Spleen (tissue), 13 donors: ENCODE measurements at places on chromosomes 2 and 18. TPM values are rescaled to one million over a fixed set of nuclear protein-coding genes. Genes with fewer than 3 reads are reported as not detected.

EVA1A gene
- 29.3 TPM for total RNA-seq

BCL11A gene
- total RNA-seq: 118 TPM

IL1F10 gene
- not detected for total RNA-seq

GALNT3 gene
- total RNA-seq: 58.1 TPM

TOGARAM2 gene
- 14.3 TPM for total RNA-seq

MC2R gene
- not detected for total RNA-seq

GNAL gene
- total RNA-seq: 2.7 TPM

HOXD13 gene
- not detected for total RNA-seq

MLPH gene
- 0.70 TPM for total RNA-seq

ASB18 gene
- not detected for total RNA-seq

C2orf81 gene
- total RNA-seq: 2.7 TPM

NT5DC4 gene
- 2.5 TPM for total RNA-seq

PTCD3 gene
- total RNA-seq: 122 TPM

HOXD1 gene
- total RNA-seq: 1.4 TPM

ANKRD30B gene
- not detected for total RNA-seq

ACMSD gene
- not detected for total RNA-seq

PPM1B gene
- 56.6 TPM for total RNA-seq

VIT gene
- not detected for total RNA-seq

- no peak for DNase-seq
- peaks cover 19% of the 10 kb centered on the region for H3K4me1 ChIP-seq
- H3K27me3 ChIP-seq: no peaks in the 10 kb centered on the region
- H3K36me3 ChIP-seq: no peaks in the 10 kb centered on the region
- H3K4me3 ChIP-seq: no peak overlapping the region
Measured at GRCh38 chr2:75563591-75563990, 2.9 kb upstream of the EVA1A start.

GRCh38 chr2:138276339-138276738, 225.2 kb upstream of the SPOPL start:
- no peak overlapping the region for H3K4me3 ChIP-seq
- no peaks in the 10 kb centered on the region for H3K36me3 ChIP-seq
- H3K27me3 ChIP-seq: no peaks in the 10 kb centered on the region
- H3K4me1 ChIP-seq: no peaks in the 10 kb centered on the region
- DNase-seq: no peak

DNA sequence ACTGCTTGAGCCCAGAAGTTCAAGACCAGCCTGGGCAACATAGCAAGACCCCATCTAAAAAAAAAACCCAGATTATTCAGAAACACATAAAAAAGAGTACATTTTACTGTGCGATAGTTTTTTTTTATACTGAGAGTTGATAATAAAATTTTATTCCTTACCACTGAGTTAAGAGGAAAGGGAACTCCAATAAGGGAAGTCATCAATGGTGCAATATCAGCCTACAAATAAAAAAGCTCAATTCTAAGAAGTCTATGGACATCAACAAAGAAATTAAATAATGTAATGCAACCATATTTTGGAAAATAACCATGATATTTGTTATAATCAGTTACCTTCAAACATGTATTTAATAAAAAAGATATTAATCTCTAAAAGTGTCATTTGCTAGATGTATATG, 46.6 kb downstream of the PIGN start:
- no peak for DNase-seq
- no peaks in the 10 kb centered on the region for H3K27me3 ChIP-seq
- no peak overlapping the region for H3K4me3 ChIP-seq
- peaks cover 8% of the 10 kb centered on the region for H3K36me3 ChIP-seq

DNA sequence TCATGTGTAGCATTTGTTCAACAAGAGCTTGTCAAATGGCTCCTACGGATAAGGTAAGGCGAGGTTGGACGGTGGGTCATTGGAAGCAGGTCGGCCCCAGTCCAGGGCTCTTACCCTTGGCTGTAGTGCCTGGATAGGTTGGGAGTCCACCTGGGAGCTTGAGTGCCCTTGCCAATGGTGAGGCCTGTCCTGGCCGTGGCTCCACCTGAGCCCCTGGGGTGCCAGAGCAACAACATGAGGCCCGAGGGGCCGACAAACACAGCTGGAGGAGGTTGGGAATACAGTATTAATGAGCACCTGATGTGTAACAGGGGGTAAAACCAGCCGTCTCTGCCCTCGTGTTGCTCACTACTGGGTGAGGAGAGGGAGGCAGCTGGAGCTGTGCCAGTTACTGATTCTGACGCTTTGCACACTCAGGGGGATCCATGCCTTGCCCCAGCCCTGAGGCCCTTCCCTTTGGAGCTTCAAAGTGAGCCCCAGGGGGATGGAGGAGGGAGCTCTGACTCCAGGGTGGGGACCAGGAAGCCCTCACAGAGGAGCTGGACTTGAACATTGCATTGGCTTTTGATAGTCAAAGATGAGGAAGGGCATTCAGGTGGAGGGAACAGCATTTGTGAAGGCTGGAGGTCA, 87.2 kb downstream of the RHOB start:
- peak overlapping the region; percentile 61 for H3K27ac ChIP-seq
- H3K36me3 ChIP-seq: no peaks in the 10 kb centered on the region
- H3K27me3 ChIP-seq: no peaks in the 10 kb centered on the region
- no peaks in the 10 kb centered on the region for H3K4me1 ChIP-seq
- H3K4me3 ChIP-seq: no peak overlapping the region
- DNase-seq: peak; percentile 52

DNA sequence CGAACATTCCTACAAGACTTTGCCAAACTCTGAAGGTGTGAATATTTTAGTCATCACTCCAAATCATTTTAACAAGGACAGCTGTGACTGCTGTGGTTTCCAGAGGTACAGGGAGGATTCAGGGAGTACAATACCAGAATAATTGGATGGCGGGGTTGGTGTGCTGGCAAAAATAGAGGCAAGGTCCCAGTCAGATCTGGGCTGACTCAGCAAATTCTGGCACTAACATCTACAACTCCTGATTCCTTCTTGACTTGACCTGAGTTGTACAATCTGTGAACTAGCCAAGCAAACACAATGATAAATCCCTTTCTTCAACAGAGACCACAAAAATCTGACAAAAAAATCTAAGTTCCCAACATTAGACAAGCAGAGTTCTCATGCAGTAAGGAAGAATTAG, 40.4 kb downstream of the RMP24 start:
- H3K4me1 ChIP-seq: peaks cover 10% of the 10 kb centered on the region
- no peaks in the 10 kb centered on the region for H3K36me3 ChIP-seq
- no peak overlapping the region for H3K27ac ChIP-seq
- no peaks in the 10 kb centered on the region for H3K27me3 ChIP-seq
- DNase-seq: no peak
- no peak overlapping the region for H3K4me3 ChIP-seq

GRCh38 chr2:230935130-230935430, 10.0 kb upstream of the GPR55 start:
- no peaks in the 10 kb centered on the region for H3K4me1 ChIP-seq
- no peak overlapping the region for H3K27ac ChIP-seq
- H3K27me3 ChIP-seq: no peaks in the 10 kb centered on the region
- no peak overlapping the region for H3K4me3 ChIP-seq
- no peaks in the 10 kb centered on the region for H3K36me3 ChIP-seq
- DNase-seq: no peak

DNA sequence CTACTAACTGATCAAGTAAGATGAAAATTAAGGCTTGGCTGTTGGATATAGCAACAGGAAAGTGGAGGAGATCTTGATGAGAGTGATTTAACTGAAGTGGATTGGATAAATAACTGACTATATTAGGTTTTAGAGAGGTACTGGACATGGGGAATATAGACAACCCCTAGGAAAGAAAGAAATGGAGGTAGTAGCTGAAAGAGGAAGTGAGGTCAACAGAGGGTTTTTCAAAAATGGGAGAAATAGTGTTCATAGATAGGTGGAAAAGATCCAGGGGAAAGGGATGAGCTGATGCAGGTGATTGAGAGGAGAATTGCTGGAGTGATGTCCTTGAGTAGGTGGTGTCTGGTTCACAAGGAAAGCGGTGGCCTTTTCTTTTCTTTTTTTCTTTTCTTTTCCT, 69.9 kb upstream of the PSME4 start:
- DNase-seq: no peak
- peaks cover 11% of the 10 kb centered on the region for H3K4me1 ChIP-seq
- H3K27ac ChIP-seq: no peak overlapping the region
- no peaks in the 10 kb centered on the region for H3K27me3 ChIP-seq

- H3K27ac ChIP-seq: no peak overlapping the region
- peak; percentile 51 for DNase-seq
- H3K36me3 ChIP-seq: no peaks in the 10 kb centered on the region
- no peaks in the 10 kb centered on the region for H3K4me1 ChIP-seq
Measured at GRCh38 chr2:228401065-228401912, 219.8 kb upstream of the SPHKAP start.

- H3K36me3 ChIP-seq: no peaks in the 10 kb centered on the region
- no peak overlapping the region for H3K27ac ChIP-seq
Measured at GRCh38 chr2:3598197-3598910, 3.4 kb downstream of the COLEC11 start.

DNA sequence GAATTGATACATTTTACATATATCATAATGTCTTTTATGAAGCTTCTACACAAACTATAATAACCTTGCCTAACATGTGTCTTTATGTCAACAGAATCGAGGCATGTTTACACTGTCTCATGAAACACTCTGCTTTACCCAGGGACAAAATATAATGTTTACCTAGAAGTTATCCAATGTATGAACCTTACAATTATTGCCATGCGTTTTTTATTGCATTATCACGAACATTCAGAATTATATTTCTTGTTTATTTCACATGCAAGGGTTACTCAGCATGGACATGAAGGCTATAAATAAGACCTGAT, 19.8 kb downstream of the LONRF2 start:
- H3K27me3 ChIP-seq: no peaks in the 10 kb centered on the region
- H3K36me3 ChIP-seq: no peaks in the 10 kb centered on the region
- DNase-seq: no peak
- no peak overlapping the region for H3K4me3 ChIP-seq

- peaks cover 5% of the 10 kb centered on the region for H3K36me3 ChIP-seq
- H3K27ac ChIP-seq: no peak overlapping the region
- H3K4me1 ChIP-seq: peaks cover 10% of the 10 kb centered on the region
- peak; percentile 81 for DNase-seq
- H3K27me3 ChIP-seq: no peaks in the 10 kb centered on the region
Measured at GRCh38 chr2:241762933-241763369, 13.7 kb upstream of the GAL3ST2 start.

GRCh38 chr2:134217924-134218323, 35.9 kb upstream of the MGAT5 start:
- peak overlapping the region; percentile 78 for H3K27ac ChIP-seq
- DNase-seq: no peak
- H3K4me3 ChIP-seq: no peak overlapping the region
- no peaks in the 10 kb centered on the region for H3K36me3 ChIP-seq

DNA sequence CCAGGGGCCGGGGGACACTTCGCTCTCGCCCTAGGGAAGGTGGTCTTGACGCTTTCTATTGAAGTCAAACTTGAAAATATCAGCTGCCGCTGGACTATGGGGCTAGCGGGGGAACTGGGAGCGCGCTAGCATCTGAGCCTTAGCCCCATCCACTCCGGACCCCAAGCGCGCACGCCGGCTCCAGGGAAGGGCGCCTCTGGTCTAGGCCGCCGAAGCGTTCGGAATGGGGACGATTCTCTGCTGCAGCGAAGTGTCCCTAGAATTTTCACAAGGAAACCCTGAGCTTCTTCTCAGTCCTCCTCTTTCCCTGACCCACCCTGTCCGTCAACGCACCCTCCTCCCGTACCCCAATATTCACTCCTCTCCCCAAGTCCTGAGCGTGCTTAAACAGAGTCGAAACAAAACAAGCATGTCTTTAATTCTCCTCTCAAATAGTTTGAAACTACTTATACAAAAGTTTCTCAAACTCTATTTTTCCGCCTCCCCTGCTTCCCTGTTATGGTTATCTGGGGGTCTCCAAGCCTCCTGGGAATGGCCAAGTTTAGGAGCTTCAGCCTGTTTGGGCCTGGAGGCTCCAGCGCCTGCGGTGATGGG, 5.0 kb downstream of the RAX start:
- peak; percentile 41 for DNase-seq
- H3K27ac ChIP-seq: no peak overlapping the region
- no peaks in the 10 kb centered on the region for H3K36me3 ChIP-seq
- peaks cover 51% of the 10 kb centered on the region for H3K4me1 ChIP-seq

DNA sequence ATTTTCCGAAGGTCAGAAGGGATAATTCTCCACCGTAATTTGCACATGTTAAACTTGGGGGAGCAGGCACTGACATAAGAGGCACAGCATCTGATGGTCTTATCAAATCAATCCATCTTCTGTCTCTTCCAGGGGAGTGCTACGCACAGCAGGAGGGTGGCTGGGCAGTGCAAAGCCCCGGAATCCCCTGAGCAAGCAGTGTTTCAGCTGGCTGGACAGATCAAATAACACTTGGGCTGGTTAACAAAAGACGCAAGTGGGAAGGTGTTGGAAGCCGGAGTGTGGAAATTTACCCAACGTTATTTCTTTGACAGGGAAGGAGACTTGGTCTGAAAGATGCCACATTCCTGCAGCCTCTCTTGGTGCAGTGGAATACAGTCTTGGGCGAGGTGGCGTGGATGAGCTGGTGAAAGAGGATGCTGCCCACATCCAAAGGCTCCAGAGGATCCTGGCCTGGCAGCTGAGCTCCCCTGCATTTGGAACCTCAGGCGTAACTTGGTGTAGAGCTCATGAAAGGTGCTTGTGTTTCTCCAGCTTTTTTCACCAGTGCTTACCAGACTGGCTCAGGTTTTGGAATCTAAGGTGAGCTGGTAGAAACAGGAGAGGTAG, 103.0 kb downstream of the MAPK4 start:
- no peak overlapping the region for H3K4me3 ChIP-seq
- H3K36me3 ChIP-seq: no peaks in the 10 kb centered on the region
- no peak for DNase-seq
- no peaks in the 10 kb centered on the region for H3K27me3 ChIP-seq
- H3K27ac ChIP-seq: no peak overlapping the region
- H3K4me1 ChIP-seq: no peaks in the 10 kb centered on the region

- H3K36me3 ChIP-seq: no peaks in the 10 kb centered on the region
- H3K27me3 ChIP-seq: no peaks in the 10 kb centered on the region
- H3K4me3 ChIP-seq: no peak overlapping the region
- no peaks in the 10 kb centered on the region for H3K4me1 ChIP-seq
- no peak overlapping the region for H3K27ac ChIP-seq
Measured at GRCh38 chr2:220452561-220452960, 825.1 kb downstream of the SLC4A3 start.

DNA sequence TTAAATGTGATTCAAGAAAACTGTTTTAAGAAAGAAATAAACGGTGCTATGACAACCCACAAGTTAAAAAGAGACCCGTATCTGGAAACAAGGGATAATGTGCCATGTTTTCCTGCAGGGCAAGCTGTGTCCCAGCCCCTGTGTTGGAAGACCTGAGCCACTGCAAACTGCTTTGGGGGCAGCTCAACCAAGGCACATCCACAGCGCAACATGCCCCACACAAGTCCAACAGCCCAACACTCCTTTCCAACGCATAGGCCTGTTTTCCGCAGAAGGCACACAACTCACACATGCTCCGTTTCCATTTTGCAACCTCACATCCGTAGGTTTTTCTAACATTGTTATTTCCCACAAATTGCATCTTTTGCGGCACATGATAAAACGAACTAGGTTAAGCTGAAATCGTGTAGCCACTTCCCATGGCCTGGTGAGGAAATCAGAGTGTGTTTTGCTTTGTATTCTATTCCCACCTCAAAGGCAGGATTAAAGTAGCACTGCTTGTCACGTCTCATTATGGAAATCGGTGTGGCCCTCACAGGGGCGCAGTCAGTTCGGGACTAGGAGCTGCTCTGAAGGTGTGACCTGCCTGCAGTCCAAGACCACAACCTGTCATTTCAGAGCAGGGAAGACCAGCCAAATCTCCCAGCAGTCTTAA, 50.5 kb upstream of the ZNF516 start:
- H3K4me1 ChIP-seq: no peaks in the 10 kb centered on the region
- DNase-seq: no peak
- H3K27ac ChIP-seq: peak overlapping the region; percentile 53
- no peaks in the 10 kb centered on the region for H3K36me3 ChIP-seq
- H3K4me3 ChIP-seq: no peak overlapping the region
- no peaks in the 10 kb centered on the region for H3K27me3 ChIP-seq
